ENCODE measurements at places on chromosomes 3 and 15.
A peak's percentile ranks its signal among the peaks of the same experiment; 100 is the strongest.

- no peak for DNase-seq
Measured at GRCh38 chr15:101115786-101116680, 135.8 kb downstream of the CHSY1 start.

- no peak for DNase-seq
Measured at GRCh38 chr3:158863247-158863646, 61.4 kb downstream of the MFSD1 start.

GRCh38 chr15:26504009-26504408 is 268.9 kb downstream of the GABRB3 start:
- no peak for DNase-seq

DNA sequence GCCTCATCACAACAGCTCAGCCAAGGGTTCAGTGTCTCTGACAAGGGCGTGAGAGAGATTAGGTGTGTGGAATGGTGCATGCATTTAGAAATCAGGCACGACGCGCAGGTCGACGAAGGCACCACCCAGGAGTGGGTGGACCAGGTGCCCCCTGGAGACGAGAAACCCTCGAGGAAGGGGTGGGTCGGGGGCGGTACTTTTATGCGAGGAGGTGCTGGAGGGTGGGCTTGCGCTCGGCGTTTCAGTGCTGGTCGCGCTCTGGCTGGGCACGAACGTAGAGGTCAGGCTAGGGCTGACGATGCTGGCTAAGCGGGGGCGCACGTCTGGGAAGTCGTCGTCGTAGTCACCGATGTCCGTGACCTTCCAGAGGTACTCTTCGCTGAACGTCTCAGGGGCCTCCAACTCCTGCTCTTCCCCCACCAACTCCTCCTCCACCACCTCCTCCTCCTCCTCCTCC is 393 bp downstream of the ERICH6 start:
- no peak for DNase-seq

- DNase-seq: no peak
Measured at GRCh38 chr15:59993950-59994401, 10.1 kb upstream of the FOXB1 start.

DNA sequence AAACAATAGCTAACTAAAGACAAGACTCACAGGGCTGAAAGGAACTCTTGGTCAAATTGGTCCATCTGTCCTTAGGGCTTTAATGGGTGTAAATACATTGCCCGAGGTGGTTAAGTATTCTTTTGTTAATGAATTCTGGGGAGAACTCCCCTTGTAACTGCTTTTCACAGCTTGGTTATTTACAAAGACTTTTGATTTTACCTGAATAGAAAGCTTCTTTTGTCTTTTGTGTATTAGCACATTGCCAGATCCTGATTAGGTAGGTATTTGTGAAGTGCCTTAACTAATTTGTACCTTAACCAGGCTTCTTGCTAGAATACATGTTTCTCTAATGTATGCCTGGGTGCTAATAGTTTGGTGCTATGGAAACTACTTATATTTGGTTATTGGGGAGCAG is 14.0 kb downstream of the CHD2 start:
- DNase-seq: no peak

- DNase-seq: no peak
Measured at GRCh38 chr3:20103731-20104130, 63.5 kb downstream of the KAT2B start.

DNA sequence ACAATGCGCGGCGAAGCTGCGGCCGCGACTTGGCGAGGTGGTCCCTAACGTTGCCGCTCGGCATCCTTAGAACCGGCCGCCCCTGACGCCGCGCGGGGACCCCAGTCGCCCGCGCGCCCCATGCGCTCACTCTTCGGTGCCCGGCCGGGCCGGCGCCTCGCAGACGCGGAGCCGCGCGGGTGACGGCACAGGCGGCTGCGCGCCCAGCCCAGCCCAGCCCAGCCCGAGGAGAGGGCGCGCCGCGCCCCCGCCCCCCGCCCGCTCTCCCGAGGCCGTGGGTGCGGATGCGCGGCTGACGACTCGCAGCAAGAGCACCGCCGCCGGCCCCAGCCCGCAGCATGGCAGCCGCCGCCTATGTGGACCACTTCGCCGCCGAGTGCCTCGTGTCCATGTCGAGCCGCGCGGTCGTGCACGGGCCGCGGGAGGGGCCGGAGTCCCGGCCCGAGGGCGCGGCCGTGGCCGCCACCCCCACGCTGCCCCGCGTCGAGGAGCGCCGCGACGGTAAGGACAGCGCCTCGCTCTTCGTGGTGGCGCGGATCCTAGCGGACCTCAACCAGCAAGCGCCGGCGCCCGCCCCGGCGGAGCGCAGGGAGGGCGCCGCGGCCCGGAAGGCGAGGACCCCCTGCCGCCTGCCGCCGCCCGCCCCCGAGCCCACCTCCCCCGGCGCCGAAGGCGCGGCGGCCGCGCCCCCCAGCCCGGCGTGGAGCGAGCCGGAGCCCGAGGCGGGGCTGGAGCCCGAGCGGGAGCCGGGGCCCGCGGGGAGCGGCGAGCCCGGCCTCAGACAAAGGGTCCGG is 437 bp downstream of the KLF13 start:
- DNase-seq: peak; percentile 22
